ENCODE measurements at places on chromosomes 2 and 18.

DNA sequence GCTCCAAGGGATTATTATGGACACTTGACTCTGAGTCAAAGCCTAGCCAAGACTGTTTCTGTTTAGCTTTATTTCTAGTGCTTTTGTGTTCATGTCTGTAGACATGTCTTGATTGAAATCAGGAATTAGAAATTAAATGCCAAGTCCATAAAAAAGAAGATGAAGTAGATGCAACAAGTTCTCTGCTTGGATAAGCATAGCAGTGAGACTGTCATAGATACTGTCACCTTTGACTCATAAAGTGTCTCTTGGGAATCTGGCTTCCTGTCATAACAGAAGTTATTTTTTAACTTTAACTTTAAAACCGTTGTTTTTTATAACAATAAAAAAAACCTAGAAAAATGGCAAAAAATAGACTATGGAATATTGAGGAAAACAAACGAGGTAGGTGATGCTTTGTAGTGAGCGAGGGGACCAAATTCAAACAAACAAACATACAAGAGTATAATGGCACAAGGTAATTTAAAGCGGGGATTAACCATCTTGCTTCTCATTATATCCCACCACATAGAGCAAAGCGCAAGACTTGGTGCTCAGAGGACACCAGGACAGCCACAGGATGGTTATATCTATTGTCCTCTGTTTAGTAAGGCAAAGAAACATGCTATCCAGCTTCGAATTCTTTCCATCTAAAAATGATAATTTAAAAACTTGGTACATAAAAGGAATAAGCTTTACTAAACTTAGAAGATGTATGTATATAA lies 64.6 kb downstream of the CD226 start:
- no peak for DNase-seq

- no peak for DNase-seq
Measured at GRCh38 chr2:71886241-71886640, 261.4 kb downstream of the CYP26B1 start.

- DNase-seq, result no peak
Measured at GRCh38 chr2:67036444-67036843, 360.7 kb upstream of the ETAA1 start.

DNA sequence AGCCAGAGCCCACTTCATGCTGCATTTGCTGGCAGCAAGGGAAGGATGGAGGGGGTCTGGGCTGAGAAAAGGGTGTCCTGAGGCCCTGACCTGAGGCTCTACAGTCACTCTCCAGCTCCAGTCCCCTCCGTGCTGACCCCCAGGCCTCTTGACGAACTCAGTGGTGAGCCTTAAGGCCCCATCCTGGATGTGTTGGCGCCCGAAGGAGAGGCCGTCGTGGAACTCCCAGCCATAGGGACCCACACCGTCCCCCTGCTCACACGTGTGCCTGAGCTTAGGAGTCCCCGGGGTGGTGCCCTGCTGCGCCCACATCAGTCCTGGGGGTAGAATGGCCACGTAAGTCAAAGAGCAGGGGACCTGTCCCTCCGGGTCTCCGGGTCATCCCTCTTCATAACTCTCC lies 776 bp downstream of the MOGS start:
- DNase-seq, result no peak

GRCh38 chr18:70142001-70142400 lies 63.5 kb downstream of the RTTN start:
- no peak for DNase-seq

- no peak for DNase-seq
Measured at GRCh38 chr2:2273421-2273820, 57.7 kb downstream of the MYT1L start.
